ENCODE measurements at places on chromosomes 12 and 14.

- DNase-seq: peak; percentile 10
These were observed 177.2 kb downstream of the KCNA5 start for GRCh38 chr12:5220835-5221234.

- DNase-seq: no peak
These were observed 220.0 kb upstream of the GRIP1 start for GRCh38 chr12:66898700-66899469.

DNA sequence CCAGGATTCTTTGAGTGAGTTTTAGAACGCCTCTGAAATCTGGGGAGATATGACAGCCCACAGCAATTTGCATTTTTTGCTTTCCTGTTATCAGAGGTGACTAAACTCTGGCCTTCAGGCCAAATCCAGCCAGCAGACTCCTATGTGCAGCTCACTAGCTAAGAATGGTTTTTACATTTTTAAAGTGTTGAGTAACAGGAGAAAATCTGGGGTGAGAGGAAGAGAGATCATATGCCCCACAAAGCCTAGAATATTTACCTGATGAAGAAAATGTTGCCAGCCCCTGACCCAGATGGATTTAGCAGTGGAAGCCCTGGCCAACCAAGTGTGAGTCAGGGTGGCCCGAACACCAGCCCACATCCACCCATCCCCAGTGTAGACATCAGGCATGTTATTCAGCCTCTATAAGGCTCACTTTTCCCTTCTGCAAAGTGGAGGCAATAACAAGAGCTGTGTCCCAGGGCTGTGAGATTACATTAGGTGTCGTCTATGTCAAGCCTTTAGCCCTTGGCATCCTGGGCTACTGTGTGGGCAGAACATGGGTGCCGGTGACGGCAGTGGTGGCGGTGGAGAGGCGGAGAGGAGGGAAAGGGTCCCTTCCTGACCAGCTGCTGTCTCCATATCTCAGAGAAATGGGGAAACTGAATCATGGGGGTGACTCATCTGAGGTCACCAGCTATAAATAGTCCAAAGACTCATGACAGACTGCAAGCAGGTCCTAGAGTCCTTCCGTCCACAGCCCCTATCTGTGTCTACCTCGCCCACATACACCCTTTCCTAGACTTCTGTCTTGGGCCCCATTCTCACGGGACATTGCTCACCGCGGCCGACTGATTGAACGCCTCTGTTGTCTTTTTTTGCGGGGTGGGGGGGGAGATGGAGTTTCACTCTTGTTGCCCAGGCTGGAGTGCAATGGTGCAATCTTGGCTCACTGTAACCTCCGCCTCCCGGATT, 32.6 kb upstream of the CD9 start:
- peak; percentile 45 for DNase-seq

DNA sequence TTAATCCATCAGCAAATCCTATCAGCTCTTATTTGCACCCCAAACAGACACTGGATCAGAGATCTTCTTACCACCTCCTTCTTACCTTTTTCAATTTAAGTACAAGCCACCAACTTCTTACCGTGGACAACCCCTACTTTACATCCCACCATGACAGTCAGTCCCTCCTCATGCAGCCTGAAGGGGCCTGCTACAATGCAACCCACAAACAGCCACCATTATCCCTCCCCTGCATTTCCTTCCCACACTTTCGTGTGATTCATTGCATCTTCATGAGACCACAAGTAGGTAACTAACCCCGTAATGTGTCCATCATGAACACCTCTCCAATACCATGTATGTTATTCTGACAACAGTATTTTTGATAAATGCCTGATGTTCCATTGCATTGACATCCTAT, 108.6 kb downstream of the BCL11B start:
- DNase-seq: no peak

GRCh38 chr14:39169541-39169900, 612 bp downstream of the TRAPPC6B start:
- no peak for DNase-seq

DNA sequence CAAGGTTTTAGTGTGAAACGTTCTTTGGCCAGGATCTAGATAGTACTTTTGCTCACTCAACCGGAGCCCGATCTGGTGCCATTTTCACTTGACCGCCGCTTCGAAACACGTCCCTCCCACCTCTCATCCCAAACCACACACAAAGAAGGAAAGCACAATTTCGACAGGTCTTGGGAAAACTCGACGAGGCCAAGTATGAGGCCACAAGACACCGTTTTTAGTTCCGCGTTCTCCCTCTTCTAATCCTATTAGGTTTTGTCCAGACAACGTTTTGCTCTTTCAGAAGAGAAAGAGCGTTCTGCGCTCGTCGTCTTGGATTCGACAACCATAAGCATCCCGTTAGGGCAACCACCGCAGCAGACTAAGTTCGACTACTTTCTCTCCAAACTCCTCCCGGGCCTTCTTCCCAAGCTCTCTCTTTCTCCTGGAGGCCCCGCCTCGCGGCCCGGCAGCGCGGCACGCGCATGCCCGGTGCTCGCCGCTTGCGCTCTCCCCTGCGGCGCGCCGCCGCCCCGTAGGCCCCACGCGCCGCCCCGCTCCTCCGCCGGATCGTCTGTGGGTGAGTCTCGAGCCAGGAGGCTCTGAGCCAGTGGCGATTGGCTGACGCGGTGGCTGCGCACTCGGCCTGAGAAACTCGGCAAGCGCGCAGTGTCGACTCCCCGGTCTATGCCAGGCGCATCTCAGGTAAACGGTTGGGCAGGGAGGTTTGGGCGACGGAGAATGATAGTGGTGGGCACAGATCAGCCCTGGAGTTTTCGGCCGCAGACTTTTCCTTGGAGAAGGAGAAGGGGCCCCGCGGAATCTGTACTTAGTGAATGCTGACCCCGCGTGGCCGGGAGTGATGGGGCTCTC, at the start of gene MIPOL1:
TSS of gene MIPOL1 (plus strand) at position 517 of the 852 bp plus-strand sequence. CDS start 49,952 bp downstream, outside the sequence.
- peak; percentile 5 for DNase-seq

DNA sequence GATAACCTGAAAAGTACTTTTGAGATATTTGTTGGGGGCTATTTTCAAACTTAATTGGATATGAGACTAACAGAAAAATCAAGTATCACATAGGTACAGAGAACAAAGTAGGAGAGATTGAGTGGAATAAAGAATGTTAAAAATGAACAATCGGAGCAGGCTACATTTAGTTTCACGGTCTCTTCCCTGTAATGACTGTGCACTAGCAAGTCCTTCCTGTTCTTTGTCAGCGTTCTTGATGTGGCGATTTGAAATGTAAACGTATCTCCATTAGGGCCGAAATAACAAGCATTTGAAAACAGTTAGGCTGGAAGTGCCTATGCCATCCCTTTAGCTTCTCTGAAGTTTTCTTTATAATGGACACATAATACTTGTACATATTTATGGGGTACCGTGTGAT, 31.0 kb downstream of the SLC25A29 start:
- no peak for DNase-seq

- DNase-seq: no peak
These were observed 224.6 kb downstream of the CRADD start for GRCh38 chr12:93901739-93902138.

GRCh38 chr14:95652690-95653089, 33.5 kb upstream of the TCL1B start:
- DNase-seq: no peak

DNA sequence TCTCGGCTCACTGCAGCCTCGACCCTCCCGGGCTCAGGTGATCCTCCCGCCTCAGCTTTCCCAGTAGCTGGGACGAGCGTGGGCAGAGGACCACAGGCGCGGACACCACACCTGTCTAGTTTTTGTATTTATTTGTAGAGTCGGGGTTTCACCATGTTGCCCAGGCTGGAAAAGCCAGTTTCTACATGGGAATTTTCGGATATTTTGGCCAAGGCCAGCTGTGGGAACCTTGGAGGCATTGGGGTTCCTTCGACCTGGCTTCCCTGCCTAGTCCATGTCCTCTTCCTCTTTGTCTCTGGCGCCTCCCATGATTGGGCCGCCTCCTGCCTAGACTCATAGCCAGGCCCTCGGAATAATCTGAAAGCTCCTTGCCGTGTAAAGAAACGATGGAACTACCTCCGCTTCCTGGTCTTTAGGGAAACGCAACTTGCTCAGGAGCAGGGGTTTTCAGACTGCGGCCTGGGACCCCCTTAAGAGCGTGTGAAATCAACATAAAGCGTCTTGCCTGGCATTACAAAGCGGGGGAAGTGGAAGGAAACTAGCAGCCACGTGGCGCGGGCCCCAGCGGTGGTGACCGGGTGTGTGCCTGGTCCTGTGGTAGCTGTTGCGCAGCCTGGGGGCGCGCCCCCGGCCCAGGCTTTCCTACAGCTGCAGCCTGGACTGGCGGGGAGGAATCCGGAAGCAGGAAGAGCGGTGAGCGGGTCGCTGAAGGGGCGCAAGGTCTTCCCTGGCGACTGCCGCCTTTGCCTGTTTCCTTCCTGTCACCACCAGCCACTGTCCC, 1.4 kb upstream of the HSP90AA1 start:
- DNase-seq: peak; percentile 56

- DNase-seq: no peak
These were observed 23.0 kb downstream of the SAMD15 start for GRCh38 chr14:77400216-77400615.

DNA sequence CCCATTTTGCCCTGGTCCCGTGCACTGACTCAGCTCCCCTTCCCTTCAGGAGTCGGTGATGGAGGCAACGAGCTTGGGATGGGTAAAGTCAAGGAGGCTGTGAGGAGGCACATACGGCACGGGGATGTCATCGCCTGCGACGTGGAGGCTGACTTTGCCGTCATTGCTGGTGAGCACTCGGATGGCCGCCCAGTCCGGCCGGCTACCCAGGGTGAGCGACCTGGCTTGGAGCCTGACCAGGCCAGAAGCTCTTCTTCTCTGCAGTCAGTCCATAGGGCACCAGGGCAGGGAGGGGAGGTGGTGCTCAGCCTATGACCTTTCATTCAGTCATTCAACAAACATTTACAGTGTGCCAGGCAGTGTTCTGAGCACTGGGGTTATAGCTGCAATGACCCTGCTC, 39.8 kb downstream of the GPR68 start:
- DNase-seq: no peak

DNA sequence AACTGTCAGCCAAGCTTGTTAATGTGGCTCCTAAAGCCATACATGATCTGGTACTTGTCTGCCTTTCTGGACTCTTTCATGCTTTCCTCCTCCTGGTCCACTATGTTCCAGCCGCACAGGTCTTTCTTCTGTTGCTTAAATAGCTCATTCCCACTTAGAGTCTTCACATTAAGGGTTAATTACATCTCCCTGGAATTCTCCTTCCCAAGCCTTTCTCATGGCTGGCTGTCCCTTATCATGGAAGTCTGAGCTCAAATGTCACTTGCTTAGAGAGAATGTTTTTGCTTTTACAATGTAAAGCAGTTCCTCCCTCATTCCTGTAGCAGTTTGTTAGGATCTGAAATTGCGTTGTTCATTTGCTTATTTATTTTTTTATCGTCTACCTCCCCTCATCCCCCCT, 199.6 kb downstream of the TRHDE start:
- DNase-seq: no peak

DNA sequence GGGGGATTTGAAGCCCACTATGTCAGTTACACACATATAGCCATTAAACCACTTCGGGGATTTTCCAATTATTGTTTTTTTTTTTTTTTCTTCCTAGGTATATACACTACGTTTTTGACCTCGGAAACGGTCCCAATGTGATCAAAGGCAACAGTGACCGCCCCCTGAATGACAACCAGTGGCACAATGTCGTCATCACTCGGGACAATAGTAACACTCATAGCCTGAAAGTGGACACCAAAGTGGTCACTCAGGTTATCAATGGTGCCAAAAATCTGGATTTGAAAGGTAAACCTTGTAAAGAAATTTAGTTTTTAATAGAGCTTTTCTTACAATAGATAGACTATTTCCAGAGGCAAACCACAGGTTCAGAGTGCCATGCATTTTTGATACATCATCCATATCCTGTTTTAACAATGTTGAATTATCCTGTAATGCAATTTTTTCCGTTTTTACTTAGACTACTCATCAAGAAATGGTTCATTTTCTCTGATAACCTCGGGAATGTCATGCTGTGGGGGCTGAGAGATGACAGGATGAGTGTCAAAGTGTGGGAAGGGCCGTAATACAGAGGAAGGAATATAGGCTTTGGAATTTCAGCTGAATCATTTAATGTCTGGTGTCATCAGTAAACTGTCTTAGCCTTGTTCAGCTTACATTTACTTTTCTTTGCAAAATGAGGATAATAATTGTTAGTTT, 797.1 kb downstream of the NRXN3 start:
- no peak for DNase-seq

- DNase-seq: no peak
These were observed 8.7 kb upstream of the SMCO2 start for GRCh38 chr12:27437839-27438238.

- DNase-seq: no peak
These were observed 755.8 kb upstream of the FBXO33 start for GRCh38 chr14:40188006-40188405.

DNA sequence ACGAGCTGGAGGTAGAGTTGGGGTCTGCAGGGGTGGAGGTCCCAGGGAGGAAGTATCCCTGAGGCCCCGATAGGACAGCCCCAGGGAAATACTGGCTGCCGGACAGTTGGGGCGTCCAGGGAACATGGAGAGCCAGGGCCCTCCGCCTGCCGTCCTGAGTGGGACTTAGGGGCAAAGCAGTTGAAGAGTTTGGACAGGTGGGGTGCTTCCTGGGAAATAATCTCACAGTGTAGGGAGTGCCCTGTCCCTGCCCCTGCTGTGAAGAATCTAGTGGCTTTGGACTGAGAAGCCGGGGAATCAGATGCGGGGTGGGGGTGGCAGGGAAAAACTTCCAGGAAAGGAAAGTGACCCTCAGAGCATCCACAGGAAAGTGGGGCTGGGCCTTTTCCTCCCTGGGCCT, 9.8 kb upstream of the HHIPL1 start:
- DNase-seq: no peak

DNA sequence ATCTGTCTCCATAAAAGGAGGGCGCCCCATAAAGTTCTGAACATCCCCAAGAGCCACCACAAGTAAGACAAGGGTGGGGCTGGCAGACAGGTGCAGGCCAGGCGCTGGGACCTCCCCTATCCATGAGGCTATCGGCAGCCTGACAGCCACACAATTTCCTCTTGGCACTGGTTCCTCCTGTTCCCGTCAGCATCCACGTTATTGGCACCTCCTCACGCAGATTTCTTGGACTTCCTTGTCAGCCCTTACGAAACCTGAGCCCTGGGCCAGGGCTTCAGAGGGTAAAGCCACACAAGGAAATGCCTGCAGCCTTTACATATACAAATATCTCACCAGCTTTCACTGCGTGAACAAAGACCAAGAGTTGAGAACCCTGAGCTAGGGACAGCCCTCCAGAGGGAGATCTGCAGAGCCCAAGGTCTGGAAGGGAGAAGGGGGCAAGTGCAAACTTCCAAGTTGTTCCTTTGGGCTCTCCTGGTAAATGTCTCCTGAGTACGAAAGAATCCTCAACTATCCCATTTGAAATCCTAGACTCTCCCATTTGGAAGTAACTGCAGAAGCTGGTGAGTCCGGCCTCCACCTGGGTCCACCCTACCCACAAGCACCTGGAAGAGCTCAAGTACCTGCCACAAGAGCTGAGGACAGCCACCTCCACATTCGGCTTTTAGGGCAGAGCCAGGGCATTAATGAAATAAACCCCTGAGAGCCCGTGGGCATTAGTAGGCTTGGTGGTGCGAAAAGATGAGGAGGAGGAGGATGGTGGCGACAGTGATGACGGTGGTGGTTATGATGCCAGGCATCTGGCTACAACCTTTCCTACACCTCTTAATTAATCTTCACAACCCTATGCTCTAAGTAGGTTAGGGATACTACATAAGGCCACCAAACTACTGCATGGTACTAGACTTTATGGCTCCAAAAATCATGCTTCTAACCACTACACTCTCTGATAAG, 5.5 kb upstream of the TC2N start:
- no peak for DNase-seq

All from stimulated activated CD4-positive, alpha-beta T cell treated with anti-CD3 and anti-CD28 coated beads, Interleukin-4, amount 100 ng/mL, for 48 hours (primary cell).